ENCODE measurements at places on chromosomes 3 and 15.

DNA sequence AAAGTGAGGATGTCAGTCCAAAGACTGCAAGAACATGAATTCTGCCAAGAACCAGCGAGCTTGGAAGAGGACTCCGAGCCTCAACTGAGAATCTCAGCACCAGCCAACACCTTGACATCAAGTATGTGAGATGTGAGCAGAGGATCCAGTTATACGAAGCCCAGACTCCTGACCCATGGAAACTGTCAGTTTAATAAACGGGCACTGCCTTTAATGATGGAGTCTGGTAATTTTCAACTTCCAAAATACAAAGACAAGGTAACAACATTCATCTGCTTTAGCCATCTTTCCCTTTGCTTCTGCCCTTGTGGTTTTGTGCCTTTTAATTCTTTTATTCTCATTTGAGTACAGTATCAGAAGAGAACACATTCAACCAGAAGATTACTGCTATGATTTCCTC, 211.9 kb downstream of the ULK4 start:
- DNase-seq = no peak

GRCh38 chr3:15450438-15451215, 23.2 kb downstream of the EAF1 start:
- DNase-seq = no peak

GRCh38 chr3:126289096-126289495, 68.1 kb downstream of the KLF15 start:
- DNase-seq = no peak

DNA sequence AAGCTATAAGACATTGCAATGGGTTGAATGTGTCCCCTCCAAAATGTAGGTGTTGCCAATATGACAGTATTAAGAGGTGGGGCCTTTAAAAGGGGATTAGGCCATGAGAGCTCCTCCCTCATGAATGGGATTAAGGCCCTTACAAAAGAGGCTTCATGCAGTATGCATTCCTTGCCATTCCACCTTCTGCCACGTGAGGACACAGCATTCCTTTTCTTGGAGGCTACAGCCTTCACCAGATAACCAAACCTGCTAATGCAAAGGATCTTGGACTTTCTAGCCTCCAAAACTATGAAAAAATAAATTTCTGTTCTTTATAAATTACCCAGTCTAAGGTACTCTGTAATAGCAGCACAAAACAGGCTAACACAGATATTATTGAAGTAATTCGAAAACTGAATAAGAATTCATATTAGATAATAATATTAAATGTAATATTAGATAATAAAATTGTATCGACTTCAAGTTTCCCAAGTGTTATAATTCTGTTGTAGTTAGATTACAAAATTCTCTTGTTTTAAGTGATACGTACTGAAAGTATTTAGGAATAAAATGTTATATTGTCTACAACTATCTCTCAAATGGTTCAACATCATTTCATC, 29.4 kb upstream of the ATP8B4 start:
- DNase-seq = no peak

GRCh38 chr3:126523745-126524428, at the start of gene CHST13:
CHST13 (plus strand) TSS chr3:126524155; CDS start chr3:126524333, 178 bp downstream.
- DNase-seq = no peak

GRCh38 chr3:129783470-129783869, 110.0 kb downstream of the TMCC1 start:
- DNase-seq = no peak

DNA sequence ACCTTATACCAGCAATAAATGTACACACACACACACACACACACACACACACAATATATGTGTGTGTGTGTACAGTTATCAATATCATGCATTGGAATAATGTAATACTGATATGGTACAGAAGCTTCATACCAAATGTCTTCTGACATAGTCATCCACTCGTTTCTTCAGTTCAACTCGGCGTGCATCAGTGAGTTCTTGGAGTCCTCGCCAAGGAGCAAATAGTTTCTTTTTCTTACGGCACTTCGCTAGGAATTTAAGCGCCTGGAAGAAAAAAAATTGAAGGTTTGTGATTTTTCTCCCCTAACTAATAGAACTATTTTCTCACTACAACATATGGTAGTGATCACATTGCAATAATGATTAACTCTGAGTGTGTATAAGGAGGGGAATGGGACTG, 32.1 kb upstream of the GOLGB1 start:
- no peak for DNase-seq

GRCh38 chr15:31458596-31459399, 132.2 kb downstream of the KLF13 start:
- DNase-seq = no peak

DNA sequence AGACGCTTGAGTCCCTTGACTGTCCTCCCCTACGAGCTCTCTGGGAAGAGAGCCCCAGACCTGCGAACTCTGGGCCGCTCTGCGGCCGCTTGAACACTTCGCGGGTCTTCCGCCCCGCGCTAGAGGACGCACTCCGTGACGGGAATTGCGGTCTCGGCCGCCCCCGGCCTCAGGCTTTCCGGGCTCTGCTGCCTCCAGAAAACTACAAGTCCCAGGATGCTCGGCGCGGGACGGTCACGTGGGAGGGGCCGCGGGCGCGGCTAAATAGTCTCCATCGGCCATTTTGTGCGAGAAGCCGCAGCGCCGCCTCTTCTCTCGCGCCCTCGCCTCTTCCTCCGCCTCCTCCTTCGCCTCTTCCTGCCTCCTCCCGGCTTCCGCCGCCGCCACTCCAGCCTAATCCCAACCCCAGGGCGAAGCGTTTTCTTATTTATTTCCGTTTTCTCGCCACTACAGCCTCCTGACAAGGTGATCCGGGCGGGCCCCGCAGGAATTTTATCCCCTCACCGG, at the start of gene EIF1B:
TSS of gene EIF1B (plus strand) at position 290 of the 507 bp plus-strand sequence. CDS start 235 bp downstream, outside the sequence.
- peak; percentile 90 for DNase-seq

DNA sequence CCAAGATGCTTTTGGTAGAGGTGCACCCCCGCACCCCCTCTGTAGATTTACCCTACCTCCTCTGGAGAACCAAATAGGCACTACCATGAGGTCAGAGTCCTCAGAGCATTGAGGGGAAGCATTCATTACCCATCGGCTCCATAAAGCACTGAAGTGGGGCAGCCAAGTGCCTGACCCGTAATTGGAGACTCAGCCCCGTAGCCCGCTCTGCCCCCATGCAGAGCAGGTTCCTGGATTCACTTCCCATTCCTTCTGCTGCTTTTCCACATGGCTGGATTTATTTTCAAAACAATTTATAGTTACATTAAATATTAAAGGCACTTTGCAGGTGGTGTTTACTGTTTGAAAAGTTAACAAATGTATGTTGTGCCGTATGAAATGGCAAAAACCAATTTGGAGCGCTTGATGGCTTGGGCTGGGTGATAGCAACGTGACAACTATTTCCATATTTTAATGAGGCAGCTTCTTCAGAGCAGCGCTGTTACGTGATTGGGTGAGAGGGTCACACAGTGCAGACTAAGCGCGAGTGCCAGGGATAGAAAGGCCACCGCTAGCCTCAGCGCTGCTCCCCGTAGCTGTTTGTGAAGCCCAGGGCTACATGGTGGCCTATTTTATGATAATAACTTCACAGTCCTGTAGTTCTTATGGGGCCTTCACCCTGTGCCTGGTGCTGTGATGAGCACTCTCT, 373.8 kb upstream of the PROK2 start:
- no peak for DNase-seq

DNA sequence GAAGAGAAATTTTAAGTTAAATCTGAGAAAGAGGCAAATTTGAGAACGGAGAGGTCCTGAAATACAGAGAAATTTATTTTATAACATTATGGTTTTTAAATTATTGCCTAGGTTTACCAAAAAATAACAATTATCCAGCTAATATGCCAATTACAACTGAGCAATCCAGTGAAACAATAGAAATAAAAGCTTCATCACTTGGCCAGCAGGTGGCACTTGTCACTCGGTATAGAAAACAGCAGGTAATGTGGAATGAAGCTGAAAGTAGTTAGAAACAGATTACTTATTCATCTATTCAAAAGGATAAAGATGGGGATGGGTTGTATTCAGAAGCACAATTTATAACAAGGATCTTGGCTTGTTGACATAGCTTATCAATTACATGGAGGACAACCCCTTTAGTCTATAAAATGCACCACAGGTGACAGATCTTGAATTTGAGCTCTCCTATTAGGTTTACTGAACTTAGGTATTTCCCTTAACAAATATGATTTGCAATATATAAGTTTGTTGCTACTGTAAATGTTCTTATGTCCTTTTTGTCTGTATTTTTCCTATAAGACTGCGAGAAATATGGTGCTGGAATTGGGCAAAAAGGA, 70.1 kb upstream of the GUCA1C start:
- peak; percentile 5 for DNase-seq

DNA sequence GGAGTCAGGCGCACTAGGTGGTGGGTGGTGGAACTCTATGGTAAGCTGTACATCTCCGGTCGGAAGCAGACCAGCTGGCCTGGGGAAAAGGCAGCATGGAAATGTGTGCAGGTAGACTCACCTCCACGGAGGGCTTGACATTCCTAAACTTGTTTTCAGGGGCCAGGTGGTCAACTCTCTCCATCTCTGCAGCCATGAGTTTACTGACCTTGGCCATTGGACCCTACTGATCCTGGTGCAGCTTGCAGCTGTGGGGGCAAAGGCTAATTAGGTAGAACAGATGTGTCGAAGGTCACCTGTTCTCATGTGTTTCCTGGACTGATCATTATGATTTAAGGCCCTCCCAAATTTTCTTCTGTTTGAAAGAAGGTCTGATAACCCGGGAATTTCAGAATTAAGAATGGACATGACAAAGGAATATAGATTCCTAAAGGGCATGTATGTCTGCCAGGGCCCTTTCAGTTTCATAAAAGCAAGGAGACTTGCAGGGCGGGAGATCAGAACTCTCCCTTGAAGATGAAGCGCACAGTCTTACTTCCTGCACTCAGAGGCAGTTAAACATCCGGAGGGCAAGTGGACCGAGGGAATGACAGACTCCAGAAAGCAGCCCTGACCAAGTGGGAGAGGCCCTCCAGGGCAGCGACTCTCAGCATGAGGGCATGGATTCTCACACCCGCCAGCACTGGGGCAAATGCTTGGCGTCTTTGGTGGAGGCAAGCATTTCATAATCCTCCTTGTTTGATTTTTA, 56.1 kb upstream of the CMTM7 start:
- DNase-seq = no peak

DNA sequence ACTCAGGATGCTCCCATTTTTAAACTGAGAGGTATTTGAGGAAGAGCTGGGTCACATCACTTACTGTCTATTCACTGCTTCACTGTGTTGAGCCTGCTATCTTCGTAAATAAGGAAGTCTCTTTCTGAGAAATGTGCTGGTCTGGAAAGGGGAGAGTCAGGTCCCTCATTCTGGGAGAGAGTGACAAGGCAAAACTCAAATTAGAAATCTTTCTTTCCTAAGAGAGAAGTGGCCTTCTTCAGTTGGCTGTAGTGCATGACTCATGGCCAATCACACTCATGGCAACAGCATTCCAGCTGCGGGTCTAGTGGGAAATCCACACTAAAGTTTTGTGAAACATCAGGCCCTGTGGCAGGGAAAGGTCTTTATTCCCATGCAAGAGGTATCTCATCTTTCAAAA, 11.5 kb upstream of the TIMP4 start:
- DNase-seq = no peak

- DNase-seq = peak; percentile 96
Measured at GRCh38 chr3:14178247-14179113, at the start of the genes LSM3 and XPC. LSM3 (plus strand) TSS chr3:14178817; CDS start chr3:14178861, 44 bp downstream. XPC (minus strand) TSS chr3:14178601; CDS start chr3:14178568, 33 bp downstream.

GRCh38 chr15:77393471-77393840, 26.4 kb downstream of the PEAK1 start:
- DNase-seq = no peak

DNA sequence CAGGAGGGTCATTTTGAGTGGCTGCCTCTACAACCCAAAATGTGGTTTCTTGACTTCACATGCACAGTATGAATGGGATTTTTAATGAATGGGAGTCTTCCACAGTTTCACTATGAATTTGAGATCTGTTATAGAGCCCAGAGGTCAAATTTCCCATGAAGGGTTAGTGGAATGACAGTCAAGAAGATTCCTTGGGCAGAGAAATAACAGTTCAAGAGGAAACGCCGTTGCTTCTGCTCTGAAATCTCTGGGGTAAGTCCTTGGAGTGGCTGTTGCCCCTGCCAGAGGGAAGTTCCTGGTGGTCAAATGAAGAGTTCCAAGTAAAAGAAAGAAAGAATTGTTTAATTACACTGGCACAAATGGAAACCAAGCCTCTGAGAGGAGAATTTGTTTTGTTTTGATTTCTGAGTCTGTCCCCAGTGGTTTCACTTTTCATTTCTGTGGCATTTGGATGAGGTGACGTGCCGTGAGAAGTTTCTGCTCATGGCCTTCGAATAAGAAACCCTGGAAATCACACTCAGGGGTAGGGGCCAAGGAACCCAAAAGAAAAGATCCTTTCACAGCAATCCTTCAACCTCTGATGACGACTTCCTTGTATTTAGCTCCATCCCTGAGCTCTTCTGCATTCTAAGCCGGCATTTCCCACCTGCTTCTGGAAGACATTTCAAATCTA, 77.5 kb upstream of the IL12A start:
- no peak for DNase-seq

GRCh38 chr3:151301787-151302186, 14.8 kb downstream of the GPR87 start:
- DNase-seq = peak; percentile 46

- no peak for DNase-seq
Measured at GRCh38 chr15:91471468-91471867, 371.4 kb downstream of the SV2B start.

- no peak for DNase-seq
Measured at GRCh38 chr3:22928216-22929110, 274.7 kb upstream of the UBE2E2 start.

GRCh38 chr3:46874430-46874829, 3.1 kb upstream of the PTH1R start:
- DNase-seq = no peak

GRCh38 chr15:94509259-94509658, 277.9 kb downstream of the MCTP2 start:
- no peak for DNase-seq

- no peak for DNase-seq
Measured at GRCh38 chr3:181541414-181541813, 170.3 kb upstream of the SOX2 start.

- no peak for DNase-seq
Measured at GRCh38 chr3:62600033-62600432, 226.7 kb upstream of the FEZF2 start.

DNA sequence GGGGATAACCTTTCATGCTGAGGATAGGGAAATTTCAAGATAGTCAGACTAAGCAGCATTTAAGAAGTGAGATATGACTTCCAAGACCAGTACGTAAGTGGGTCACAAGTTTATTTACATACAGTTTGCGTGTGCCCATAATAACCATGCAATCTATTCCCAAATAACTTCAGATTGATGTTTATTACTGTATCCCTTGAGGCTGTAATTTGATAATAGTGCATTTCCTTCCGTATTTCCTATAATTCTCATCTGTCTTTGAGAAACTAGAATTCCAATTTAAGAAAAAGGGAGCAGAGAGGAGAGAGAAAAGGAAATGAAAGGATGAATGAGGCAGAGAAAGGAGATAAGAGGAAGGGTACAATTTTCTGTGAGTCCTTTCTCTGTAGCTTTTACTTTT, 1073.1 kb downstream of the EPHA3 start:
- DNase-seq = no peak

DNA sequence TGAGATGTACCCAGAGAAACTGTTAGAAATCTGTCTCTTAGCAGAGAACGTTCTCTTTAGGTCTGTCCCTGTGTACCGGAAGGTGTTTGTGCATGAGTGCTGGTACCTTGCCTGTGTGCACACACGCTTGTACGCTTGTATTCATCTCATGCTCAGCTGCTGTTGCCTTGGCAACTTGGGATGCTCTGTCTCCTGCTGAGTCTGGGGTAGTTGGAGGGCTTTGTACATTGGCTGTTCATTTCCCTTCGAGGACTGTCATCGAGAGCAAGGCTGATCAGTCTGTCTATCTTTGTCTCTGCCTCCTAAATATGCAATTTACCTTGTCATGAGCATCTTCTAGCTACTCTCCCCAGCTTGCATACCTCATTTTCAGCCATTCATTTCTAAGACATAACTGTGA, 147.2 kb downstream of the SLCO3A1 start:
- DNase-seq = no peak

- no peak for DNase-seq
Measured at GRCh38 chr15:27485265-27485664, 514.3 kb downstream of the GABRG3 start.

Measured in HS-5 (cell line).